Right lobe of liver (tissue), 6 donors: ENCODE measurements at places on chromosomes 3 and 15. TPM values are rescaled to one million over a fixed set of nuclear protein-coding genes. Genes with fewer than 3 reads are reported as not detected.

GRCh38 chr3:173753593-173753992, 356.0 kb downstream of the NLGN1 start:
- H3K4me3 ChIP-seq = no peak overlapping the region
- H3K27ac ChIP-seq = no peak overlapping the region
- H3K27me3 ChIP-seq = no peaks in the 10 kb centered on the region
- no peak for DNase-seq
- H3K4me1 ChIP-seq = no peaks in the 10 kb centered on the region

- no peaks in the 10 kb centered on the region for H3K36me3 ChIP-seq
- H3K4me3 ChIP-seq = no peak overlapping the region
- no peak for DNase-seq
- no peak overlapping the region for H3K27ac ChIP-seq
- no peaks in the 10 kb centered on the region for H3K4me1 ChIP-seq
Observed at GRCh38 chr15:49848807-49849206, 228.0 kb downstream of the DTWD1 start.

DNA sequence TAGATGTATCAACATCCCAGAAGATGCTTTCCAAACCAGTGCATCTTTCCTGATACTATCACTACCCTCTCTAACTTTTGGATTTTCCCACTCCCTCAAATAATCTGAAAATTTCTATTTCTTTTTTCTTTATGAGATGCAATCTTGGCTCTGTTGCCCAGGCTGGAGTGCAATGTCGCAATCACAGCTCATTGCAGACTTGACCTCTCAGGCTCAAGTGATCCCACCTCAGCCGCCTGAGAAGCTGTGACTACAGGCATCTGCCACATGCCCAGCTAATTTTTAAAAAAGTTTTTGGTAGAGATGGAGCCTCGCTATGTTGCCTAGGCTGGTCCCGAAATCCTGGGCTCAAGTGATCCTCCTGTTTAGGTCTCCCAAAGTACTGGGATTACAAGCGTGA, 239.7 kb downstream of the SUCLG2 start:
- H3K27me3 ChIP-seq = no peaks in the 10 kb centered on the region
- no peak for DNase-seq
- no peak overlapping the region for H3K27ac ChIP-seq
- H3K4me1 ChIP-seq = no peaks in the 10 kb centered on the region

DNA sequence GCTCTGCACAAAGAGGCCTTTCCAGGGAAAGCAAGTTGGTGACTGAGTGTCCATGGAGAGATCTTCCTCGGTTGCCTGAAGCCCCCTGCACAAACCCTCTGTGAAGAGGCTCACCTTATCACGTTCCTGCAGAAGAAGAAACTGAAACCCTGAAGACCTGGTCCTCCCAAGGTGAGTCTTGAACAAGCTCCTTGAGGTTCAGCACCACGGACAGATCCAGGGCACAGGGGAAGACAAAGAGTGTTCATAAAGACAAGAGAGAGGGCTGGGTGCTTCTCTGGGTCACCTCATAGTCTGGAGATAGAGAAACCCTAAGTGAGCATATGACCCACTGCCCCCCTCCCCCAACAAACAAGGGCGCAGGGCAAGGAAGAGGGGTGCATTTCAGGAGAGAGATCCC, 21.7 kb upstream of the TBC1D21 start:
- H3K27ac ChIP-seq = no peak overlapping the region
- DNase-seq = no peak
- no peaks in the 10 kb centered on the region for H3K4me1 ChIP-seq
- no peaks in the 10 kb centered on the region for H3K36me3 ChIP-seq
- no peak overlapping the region for H3K4me3 ChIP-seq

GRCh38 chr3:182612332-182612731, 181.0 kb upstream of the ATP11B start:
- no peak overlapping the region for H3K27ac ChIP-seq
- H3K36me3 ChIP-seq = no peaks in the 10 kb centered on the region
- H3K27me3 ChIP-seq = no peaks in the 10 kb centered on the region
- H3K4me3 ChIP-seq = no peak overlapping the region

The EIF4A2 gene
- 133 TPM for total RNA-seq

The TRAT1 gene
- total RNA-seq = not detected
